ENCODE measurements at places on chromosomes 12 and 14.
A peak's percentile ranks its signal among the peaks of the same experiment; 100 is the strongest.

DNA sequence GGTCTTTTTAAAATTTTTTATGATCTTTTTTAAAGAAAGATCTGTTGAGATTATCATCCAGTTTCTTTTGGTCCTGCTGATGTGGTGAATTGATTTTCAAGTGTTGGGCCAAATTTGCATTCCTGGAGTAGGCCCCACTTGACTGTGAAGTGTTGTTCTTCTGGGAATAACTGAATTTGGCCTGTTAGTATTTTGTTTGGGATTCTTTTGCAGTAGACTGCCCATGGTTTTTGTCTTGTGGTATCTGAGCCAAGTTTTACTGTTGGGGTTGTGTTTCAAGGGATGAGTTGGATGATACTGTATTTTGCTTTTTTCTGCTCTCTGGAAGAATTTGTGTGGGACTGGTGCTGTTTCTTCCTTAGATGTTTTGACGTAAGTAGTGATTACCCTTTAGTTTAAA lies 4.0 kb upstream of the SYCP3 start:
- no peak for DNase-seq

DNA sequence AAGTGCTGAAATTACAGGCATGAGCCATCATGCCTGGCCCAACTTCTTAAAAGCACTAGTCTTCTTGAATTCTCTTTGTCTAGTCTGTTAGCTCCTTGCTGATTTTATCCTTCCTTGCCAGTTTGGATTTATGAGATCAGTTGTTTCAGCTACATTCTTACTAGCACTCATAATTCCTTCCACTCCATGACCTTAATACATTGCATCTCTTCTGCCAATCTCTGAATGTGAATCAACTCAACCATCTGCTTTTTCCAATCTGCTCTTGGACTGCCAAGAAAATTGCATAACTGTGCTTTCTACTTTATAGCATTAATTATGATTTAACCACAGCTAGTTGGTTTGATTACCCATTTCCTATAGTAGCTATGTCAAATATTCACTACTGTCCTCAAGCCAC lies 14.9 kb upstream of the HEATR5A start:
- DNase-seq, result peak; percentile 57

GRCh38 chr14:104981699-104982541 lies 3.7 kb upstream of the CLBA1 start:
- no peak for DNase-seq

DNA sequence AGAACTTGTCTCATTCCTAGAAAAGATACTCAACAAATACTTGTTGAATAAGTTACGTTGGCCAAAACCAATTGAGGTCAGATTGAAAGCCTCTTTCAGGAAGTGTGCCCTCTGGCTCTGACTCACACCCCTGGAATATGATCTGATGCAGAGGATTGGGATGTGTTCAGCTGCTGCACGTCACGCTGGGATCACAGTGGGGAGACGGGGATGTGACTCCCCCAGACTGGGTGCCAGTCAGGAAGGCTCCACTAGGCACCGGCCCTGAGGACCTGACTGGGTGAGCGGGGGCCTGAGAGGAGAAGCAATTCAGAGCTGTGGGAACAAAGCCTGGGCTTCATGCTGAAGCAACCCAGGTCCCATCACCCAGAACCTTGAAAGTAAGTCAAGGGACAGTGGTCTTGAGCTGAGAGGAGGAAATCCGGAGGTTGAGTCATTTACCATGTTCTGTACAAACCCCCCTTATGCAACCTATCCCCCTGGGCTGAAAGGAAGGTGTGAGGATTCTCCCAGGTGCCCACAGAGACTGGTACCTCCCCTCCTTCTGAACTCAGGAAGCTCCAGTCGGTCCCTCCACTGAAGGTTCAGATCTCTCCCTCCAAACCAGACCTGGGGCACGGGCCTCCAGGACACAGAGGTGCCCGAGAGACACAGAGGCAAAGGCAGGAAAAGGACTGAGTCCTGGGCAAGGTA lies 3.9 kb downstream of the CEBPE start:
- peak; percentile 93 for DNase-seq

DNA sequence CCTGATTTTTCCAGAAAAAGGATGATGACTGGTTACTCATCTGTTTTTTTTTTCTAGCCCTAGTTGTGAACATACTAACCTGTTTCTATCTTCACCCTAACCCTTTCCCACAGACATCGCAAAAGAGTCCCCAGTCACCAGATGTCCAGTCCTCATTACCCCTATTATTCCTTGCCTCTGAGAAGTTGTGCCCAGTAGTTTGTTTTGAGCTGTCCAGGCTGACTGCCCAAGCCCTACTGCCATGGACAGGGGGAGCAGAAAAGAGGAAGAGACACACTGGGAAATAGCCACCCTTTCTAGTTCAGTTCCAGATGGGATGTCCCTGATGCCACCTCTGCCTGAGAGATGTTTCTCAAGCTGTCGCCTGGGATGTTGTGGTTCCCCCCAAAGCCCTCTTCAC lies 13.8 kb upstream of the CELA1 start:
- no peak for DNase-seq

- DNase-seq, result peak; percentile 87
These were observed 34.8 kb upstream of the FRMD6 start for GRCh38 chr14:51616724-51617409.

All from choroid plexus epithelial cell (primary cell).